ENCODE measurements at places on chromosomes 2 and 18. TPM values are rescaled to one million over a fixed set of nuclear protein-coding genes. Genes with fewer than 3 reads are reported as not detected.

Gene DNAH7
- 9.2 TPM for total RNA-seq

Gene KCNG2
- total RNA-seq = 0.50 TPM

DNA sequence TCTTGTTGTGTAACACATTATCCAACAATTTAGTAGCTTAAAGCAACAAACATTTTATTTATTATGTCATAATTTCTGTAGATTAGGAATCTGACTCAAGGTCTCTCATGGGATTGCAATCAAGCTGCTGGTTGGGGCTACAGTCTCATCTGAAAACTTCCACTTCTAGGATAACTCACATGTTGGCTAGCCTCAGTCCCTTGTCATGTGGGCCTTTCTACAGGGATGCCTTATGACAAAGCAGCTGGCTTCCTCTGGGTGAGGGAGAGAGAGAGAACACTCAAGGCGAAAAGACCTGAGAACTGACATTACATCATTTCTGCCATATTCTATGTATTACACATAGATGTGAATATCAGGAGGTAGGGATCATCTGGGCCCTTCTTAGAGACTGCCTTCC lies 317.9 kb upstream of the VRK2 start:
- no peak for DNase-seq

Gene SETBP1
- total RNA-seq = 25.8 TPM

Gene TRIP12
- 229 TPM for total RNA-seq

DNA sequence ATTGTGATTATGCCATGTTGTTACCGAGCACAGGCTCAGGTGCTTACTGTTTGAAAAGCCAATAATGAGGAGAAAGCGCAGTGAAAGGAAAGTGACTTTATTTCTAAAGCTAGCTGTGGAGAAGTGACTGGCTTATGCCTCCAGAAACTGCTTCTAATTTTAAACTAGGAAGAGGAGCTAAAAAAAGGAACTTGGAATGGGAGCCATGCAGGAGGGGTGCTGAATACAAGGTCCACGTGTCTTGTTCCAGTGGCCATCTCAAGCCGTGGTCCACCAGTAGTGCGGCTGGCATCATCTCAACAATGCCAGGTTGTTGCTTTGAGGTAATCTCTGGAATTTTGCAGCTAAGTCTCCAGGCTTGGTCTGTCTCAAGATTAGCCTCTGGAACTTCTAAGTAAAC lies 282.0 kb downstream of the THSD7B start:
- no peak for DNase-seq

Gene LIMS3
- total RNA-seq = 2.4 TPM

DNA sequence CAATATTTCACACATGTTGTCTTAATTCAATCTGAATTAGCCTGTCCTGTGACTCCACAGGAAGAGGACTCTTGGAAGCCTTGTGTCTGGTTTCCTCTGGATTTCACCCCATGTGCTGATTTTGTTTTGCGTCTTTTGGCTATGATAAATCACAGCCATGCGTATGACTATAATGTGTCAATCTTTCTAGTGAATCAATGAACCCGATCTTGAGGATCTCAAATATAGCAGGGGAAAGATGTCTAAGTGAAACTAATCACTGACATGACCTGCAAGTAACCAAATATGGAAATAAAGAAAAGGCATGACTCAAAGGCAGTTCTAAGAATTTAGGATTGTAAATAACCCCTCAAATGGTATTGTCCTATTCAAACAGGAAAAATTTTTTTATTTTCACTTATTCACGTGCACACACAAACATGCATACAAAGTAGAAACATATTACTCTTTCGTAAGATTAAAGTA lies 8.2 kb downstream of the WDFY1 start:
- no peak for DNase-seq

- DNase-seq = no peak
Observed at GRCh38 chr2:147433822-147434221, 411.0 kb upstream of the ACVR2A start.

GRCh38 chr2:149617476-149617875 lies 29.9 kb upstream of the MMADHC start:
- DNase-seq = no peak

GRCh38 chr2:232502911-232503808 lies 15.5 kb upstream of the ECEL1 start:
- no peak for DNase-seq

Gene MREG
- total RNA-seq = 12.7 TPM

Measured in lower lobe of right lung (tissue), 2 donors.